Liver (tissue), 10 donors: ENCODE measurements at places on chromosomes 6 and 20.

DNA sequence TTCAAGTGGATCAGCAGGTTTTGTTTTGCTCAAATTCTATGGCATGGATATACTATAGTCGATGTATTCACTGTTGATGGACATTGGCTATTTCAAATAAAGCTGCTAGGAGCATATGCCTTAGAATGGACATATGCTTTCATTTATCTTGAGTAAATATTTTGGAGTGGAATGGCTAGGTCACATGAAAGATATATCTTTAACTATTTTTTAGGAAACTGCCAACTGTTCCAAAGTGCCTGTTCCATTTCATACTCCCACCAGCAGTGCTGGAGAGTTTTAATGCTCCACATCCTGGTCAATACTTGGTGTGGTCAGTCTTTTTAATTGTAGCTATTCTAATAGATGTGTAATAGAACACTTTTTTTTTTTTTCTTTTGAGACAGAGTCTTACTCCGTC is 81.1 kb upstream of the PIM1 start:
- no peak for DNase-seq

- no peak for DNase-seq
Measured at GRCh38 chr20:37528446-37529213, 954 bp upstream of the BLCAP start.

GRCh38 chr6:3506200-3506599 is 49.4 kb upstream of the SLC22A23 start:
- DNase-seq = no peak

- DNase-seq = no peak
Measured at GRCh38 chr6:98787961-98788360, 46.4 kb upstream of the POU3F2 start.

DNA sequence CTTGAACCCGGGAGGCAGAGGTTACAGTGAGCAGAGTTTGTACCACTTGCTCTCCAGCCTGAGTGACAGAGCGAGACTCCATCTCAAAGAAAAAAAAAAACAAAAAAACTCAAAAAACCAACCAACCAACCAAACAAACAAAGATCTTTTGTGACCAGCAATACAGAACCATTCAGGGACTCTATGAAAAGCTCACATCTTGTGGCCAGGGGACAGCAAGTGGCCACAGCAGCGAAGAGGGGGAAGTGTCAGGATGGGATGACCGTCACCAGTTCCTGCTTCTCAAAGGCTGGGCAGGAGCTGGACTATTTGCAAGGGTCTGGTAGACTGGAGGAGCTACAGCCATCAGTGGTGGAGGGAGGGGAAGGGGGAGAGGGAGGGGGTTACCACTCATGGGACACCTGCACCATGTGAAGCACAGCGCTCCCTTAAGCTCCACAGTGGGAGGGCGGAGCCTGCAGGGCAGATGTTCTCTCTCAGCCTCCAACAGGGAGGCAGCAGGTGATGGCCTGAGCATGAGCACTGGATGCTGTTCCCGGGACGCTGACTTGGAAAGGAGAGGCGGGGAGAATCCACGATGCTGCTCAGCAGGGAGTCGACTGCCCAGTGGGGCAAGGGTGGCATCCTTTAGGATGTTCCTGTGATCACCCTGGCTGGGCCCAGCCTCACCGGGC is 19.7 kb upstream of the ULBP3 start:
- DNase-seq = no peak

DNA sequence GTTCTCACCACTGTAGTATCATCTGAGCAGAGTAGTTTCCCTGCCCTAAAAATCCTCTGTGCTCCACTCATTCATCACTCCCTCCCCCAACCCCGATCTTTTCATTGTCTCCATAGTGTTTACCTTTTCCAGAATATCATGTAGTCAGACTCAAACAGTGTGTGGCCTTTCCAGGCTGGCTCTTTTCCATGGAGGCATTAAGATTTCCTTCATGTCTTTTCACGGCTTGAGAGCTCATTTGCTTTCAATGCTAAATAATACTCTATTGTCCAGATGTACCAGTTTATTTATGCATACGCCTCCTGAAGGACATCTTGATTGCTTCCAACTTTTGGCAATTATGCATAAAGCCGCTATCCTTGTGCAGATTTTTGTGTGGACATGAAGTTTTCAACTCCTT is 235.8 kb downstream of the PHACTR1 start:
- no peak for DNase-seq
